ENCODE measurements at places on chromosomes 3 and 15. TPM values are rescaled to one million over a fixed set of nuclear protein-coding genes. Genes with fewer than 3 reads are reported as not detected.

Gene CKMT1B
- total RNA-seq, result 0.83 TPM

Gene ASB14
- not detected for total RNA-seq

Gene GOLGA6D
- not detected for total RNA-seq

Gene OR5AC2
- total RNA-seq, result not detected

Gene PLSCR4
- 58.8 TPM for total RNA-seq

Gene NR2F2
- 47.9 TPM for total RNA-seq

Gene SCN11A
- total RNA-seq, result 0.82 TPM

DNA sequence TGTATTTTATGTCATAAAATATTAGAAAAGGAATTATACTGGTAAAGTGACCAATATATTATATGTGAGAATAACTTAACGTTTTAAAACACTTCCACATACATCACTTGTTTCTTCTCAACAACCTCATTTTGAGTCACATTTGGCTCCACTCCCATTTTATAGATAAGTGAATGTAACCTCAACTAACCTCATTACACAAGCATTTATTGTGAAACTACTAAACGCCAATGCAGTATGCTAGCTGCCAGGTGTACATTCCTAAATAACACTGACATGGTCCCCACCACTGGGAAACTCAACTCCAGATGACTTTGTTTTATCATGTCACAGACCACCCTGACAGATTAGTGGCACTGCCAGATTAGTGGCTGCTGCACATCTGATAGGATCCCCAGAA, 249.7 kb upstream of the CNTN4 start:
- H3K4me1 ChIP-seq, result no peaks in the 10 kb centered on the region
- H3K36me3 ChIP-seq, result no peaks in the 10 kb centered on the region
- H3K4me3 ChIP-seq, result no peak overlapping the region
- DNase-seq, result no peak
- no peaks in the 10 kb centered on the region for H3K27me3 ChIP-seq
- no peak overlapping the region for H3K27ac ChIP-seq

GRCh38 chr15:57432141-57432741, 55.9 kb downstream of the CGNL1 start:
- no peak overlapping the region for H3K27ac ChIP-seq
- H3K4me1 ChIP-seq, result peaks cover 11% of the 10 kb centered on the region
- no peak overlapping the region for H3K4me3 ChIP-seq
- no peaks in the 10 kb centered on the region for H3K36me3 ChIP-seq
- no peaks in the 10 kb centered on the region for H3K27me3 ChIP-seq

GRCh38 chr3:133760916-133761315, 14.7 kb downstream of the TF start:
- H3K27me3 ChIP-seq, result no peaks in the 10 kb centered on the region
- no peaks in the 10 kb centered on the region for H3K36me3 ChIP-seq
- H3K27ac ChIP-seq, result no peak overlapping the region

DNA sequence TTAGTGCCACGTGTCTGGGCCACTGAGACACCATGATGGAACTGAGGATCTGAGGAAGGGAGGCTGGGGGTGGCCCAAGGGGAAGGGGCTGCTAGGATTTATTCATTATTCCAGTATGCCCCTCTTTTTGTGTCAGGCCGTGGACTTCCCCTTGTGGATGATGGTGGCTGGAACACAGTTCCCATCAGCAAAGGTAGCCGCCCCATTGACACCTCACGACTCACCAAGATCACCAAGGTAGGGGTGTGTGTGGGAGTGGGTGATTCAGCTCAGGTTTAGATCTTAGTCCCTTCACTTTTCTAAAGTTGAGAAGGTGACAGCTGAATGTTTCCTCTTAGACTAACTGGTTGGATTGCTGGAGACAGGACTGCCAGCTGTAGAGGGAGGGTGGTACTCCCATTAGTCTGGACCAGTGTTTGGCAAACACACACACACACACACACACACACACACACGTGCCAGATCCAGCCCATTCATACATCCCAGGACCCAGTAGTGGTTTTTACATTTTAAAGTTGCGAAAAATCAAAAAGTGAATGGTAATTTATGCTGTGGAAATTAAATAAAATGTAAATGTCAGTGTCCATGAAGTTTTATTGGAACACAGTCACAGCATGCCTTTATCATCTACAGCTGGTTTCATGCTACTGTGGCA, 11.4 kb downstream of the EIF4G1 start:
- H3K4me3 ChIP-seq, result no peak overlapping the region
- H3K27me3 ChIP-seq, result no peaks in the 10 kb centered on the region
- H3K4me1 ChIP-seq, result no peaks in the 10 kb centered on the region
- H3K27ac ChIP-seq, result no peak overlapping the region
- DNase-seq, result no peak

GRCh38 chr3:186277268-186277909, 84.6 kb downstream of the DGKG start:
- H3K27me3 ChIP-seq, result no peaks in the 10 kb centered on the region
- H3K4me3 ChIP-seq, result no peak overlapping the region
- no peak overlapping the region for H3K27ac ChIP-seq
- peaks cover 29% of the 10 kb centered on the region for H3K36me3 ChIP-seq
- no peak for DNase-seq

DNA sequence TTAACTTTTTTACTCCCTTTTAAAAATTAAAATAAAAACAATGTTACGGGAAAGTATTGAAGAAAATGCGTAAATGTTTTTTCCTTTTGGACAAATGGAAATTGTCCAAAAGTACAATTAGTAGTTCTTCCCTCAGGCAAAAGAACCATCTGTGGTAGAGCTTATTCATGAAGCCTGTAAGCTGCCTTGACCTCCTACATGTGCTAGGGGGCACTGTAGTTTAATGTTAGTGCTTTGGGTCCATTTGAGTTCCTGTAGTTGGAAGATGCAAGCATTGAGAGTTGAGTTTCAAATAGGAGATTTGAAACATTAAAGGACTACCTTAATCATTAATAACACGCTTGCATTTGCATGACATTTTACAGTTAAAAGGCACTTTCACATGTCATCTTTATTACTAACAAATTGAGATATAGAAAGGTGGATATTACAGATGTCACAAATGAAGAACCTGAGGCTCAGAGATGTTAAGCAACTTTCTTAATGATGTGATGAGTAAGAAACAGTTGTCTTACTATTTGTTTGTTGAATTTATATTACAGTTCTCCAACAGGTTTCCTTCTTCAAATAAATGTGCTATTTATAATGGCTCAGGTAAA, 1.8 kb upstream of the ZNF385D start:
- H3K27ac ChIP-seq, result no peak overlapping the region
- no peaks in the 10 kb centered on the region for H3K27me3 ChIP-seq
- peaks cover 14% of the 10 kb centered on the region for H3K4me1 ChIP-seq
- no peaks in the 10 kb centered on the region for H3K36me3 ChIP-seq

DNA sequence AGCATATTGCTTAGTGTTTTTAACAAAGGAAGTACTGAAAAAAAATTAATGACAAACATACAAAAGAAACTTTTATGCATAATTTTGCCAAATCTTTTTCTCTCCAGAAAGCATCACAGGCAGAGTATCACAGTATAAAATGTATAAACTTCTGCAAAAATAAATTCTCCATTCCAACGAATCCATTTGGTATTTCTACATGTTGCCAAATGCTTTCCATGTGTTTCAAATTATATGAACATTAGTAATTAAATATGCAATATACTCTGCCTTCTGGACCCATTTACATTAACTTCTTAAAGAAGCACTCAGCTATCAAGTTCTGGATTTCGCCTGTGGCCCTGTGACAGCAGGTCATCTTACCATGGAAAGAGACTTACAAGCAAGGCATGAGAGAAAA, 189.1 kb upstream of the ALCAM start:
- H3K27me3 ChIP-seq, result no peaks in the 10 kb centered on the region
- no peak overlapping the region for H3K4me3 ChIP-seq
- H3K36me3 ChIP-seq, result no peaks in the 10 kb centered on the region
- H3K27ac ChIP-seq, result no peak overlapping the region
- DNase-seq, result no peak

DNA sequence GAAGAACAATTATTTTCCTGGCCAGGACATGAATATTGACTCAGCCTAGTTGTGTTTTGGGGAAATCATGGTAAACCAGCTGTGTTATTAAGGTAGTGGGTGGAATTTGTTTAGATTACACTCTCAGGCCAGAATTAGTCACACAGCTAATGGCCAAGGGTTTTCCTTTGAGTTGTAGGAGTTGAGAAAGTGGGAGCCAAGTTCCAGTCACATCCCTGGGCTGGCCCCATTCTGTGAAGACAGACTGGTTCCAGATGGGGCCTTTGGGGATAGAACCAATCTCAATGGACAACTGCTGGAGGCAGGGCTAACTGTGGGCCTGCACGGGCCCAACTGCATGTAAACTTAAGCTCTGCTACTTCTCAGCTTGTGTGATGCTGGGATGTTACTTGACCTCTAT, 1.4 kb upstream of the RASL12 start:
- H3K4me3 ChIP-seq, result no peak overlapping the region
- peaks cover 68% of the 10 kb centered on the region for H3K4me1 ChIP-seq
- H3K27ac ChIP-seq, result peak overlapping the region; percentile 95
- DNase-seq, result peak; percentile 94
- no peaks in the 10 kb centered on the region for H3K27me3 ChIP-seq

GRCh38 chr3:8903191-8903590, 60.1 kb downstream of the RAD18 start:
- no peaks in the 10 kb centered on the region for H3K27me3 ChIP-seq
- DNase-seq, result no peak
- H3K27ac ChIP-seq, result no peak overlapping the region
- no peaks in the 10 kb centered on the region for H3K4me1 ChIP-seq

DNA sequence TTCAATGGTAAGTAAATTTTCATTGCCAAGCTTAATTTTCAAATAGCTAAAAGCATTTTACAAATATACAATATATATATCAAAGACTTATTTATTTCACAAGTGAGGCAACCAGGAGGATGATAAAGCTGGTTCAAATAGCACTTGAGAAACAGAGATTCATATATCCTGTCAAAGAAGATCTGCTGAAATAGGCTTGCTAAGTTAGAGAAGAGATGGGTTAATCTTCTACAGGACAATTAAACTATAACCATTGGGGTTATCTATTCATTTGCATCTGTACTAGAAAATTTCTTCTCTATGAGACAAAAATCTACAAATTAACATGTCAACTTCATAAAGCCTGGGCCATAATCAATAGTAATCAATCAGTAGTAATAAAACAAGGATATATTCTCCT, 637.7 kb upstream of the UBE2E2 start:
- no peaks in the 10 kb centered on the region for H3K27me3 ChIP-seq
- H3K27ac ChIP-seq, result no peak overlapping the region
- no peak overlapping the region for H3K4me3 ChIP-seq
- no peak for DNase-seq
- H3K36me3 ChIP-seq, result no peaks in the 10 kb centered on the region

- H3K27ac ChIP-seq, result no peak overlapping the region
- H3K27me3 ChIP-seq, result no peaks in the 10 kb centered on the region
- no peaks in the 10 kb centered on the region for H3K4me1 ChIP-seq
- no peak overlapping the region for H3K4me3 ChIP-seq
Observed at GRCh38 chr3:20405744-20406143, 219.7 kb upstream of the SGO1 start.

- no peaks in the 10 kb centered on the region for H3K27me3 ChIP-seq
- H3K36me3 ChIP-seq, result no peaks in the 10 kb centered on the region
- no peak overlapping the region for H3K27ac ChIP-seq
- no peak for DNase-seq
- H3K4me3 ChIP-seq, result no peak overlapping the region
- no peaks in the 10 kb centered on the region for H3K4me1 ChIP-seq
Observed at GRCh38 chr15:99764522-99764921, 31.3 kb upstream of the LYSMD4 start.

- H3K4me3 ChIP-seq, result no peak overlapping the region
- peak; percentile 94 for DNase-seq
- H3K4me1 ChIP-seq, result peaks cover 19% of the 10 kb centered on the region
- H3K27ac ChIP-seq, result peak overlapping the region; percentile 1
- no peaks in the 10 kb centered on the region for H3K36me3 ChIP-seq
- H3K27me3 ChIP-seq, result no peaks in the 10 kb centered on the region
Observed at GRCh38 chr3:73365756-73366397, 258.9 kb downstream of the PDZRN3 start.

- peaks cover 39% of the 10 kb centered on the region for H3K4me1 ChIP-seq
- no peaks in the 10 kb centered on the region for H3K36me3 ChIP-seq
- no peak overlapping the region for H3K27ac ChIP-seq
Observed at GRCh38 chr15:62858343-62858742, 184.2 kb upstream of the TPM1 start.

- H3K4me3 ChIP-seq, result no peak overlapping the region
- H3K4me1 ChIP-seq, result no peaks in the 10 kb centered on the region
- H3K36me3 ChIP-seq, result no peaks in the 10 kb centered on the region
- H3K27ac ChIP-seq, result no peak overlapping the region
- no peaks in the 10 kb centered on the region for H3K27me3 ChIP-seq
- no peak for DNase-seq
Observed at GRCh38 chr3:51280176-51280575, 104.9 kb upstream of the MANF start.

- no peak for DNase-seq
- H3K4me3 ChIP-seq, result no peak overlapping the region
- peaks cover 6% of the 10 kb centered on the region for H3K4me1 ChIP-seq
Observed at GRCh38 chr3:194584866-194585265, 48.4 kb downstream of the TMEM44 start.

GRCh38 chr3:9422712-9423424, 25.5 kb downstream of the SETD5 start:
- peak; percentile 95 for DNase-seq
- peaks cover 81% of the 10 kb centered on the region for H3K4me1 ChIP-seq
- no peaks in the 10 kb centered on the region for H3K27me3 ChIP-seq
- H3K27ac ChIP-seq, result peak overlapping the region; percentile 80
- H3K4me3 ChIP-seq, result no peak overlapping the region

DNA sequence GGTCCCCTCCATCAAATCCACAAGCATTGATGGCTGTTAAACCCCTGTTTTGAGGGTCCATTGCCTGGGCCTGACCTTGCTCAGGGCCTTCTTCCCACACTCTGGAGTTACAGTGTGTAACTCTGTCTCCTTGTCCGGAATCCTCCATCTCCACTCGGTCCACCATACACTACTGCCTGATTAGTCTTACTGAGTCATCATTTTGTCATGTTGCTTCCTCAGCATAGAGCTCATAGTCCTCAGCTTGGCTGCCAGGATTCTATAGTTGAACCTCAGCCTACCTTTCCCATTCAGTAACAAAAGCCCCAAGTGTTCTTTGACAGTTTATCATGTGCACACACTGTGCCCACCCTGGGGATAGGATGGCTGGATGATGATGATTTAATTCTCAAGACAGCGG, 113.0 kb downstream of the PDE8A start:
- no peak for DNase-seq
- H3K27ac ChIP-seq, result no peak overlapping the region
- H3K36me3 ChIP-seq, result peaks cover 61% of the 10 kb centered on the region
- H3K4me1 ChIP-seq, result no peaks in the 10 kb centered on the region
- no peak overlapping the region for H3K4me3 ChIP-seq
- no peaks in the 10 kb centered on the region for H3K27me3 ChIP-seq

- peaks cover 80% of the 10 kb centered on the region for H3K36me3 ChIP-seq
- no peaks in the 10 kb centered on the region for H3K4me1 ChIP-seq
- H3K27ac ChIP-seq, result no peak overlapping the region
- no peak overlapping the region for H3K4me3 ChIP-seq
- no peak for DNase-seq
- H3K27me3 ChIP-seq, result no peaks in the 10 kb centered on the region
Observed at GRCh38 chr3:196063456-196063855, 18.4 kb downstream of the TFRC start.
